Stimulated activated CD4-positive, alpha-beta T cell treated with anti-CD3 and anti-CD28 coated beads, Interleukin-12 subunit alpha, Interleukin-12 subunit beta, amount 100 ng/mL, for 24 hours (primary cell): ENCODE measurements at places on chromosomes 1 and 21.

DNA sequence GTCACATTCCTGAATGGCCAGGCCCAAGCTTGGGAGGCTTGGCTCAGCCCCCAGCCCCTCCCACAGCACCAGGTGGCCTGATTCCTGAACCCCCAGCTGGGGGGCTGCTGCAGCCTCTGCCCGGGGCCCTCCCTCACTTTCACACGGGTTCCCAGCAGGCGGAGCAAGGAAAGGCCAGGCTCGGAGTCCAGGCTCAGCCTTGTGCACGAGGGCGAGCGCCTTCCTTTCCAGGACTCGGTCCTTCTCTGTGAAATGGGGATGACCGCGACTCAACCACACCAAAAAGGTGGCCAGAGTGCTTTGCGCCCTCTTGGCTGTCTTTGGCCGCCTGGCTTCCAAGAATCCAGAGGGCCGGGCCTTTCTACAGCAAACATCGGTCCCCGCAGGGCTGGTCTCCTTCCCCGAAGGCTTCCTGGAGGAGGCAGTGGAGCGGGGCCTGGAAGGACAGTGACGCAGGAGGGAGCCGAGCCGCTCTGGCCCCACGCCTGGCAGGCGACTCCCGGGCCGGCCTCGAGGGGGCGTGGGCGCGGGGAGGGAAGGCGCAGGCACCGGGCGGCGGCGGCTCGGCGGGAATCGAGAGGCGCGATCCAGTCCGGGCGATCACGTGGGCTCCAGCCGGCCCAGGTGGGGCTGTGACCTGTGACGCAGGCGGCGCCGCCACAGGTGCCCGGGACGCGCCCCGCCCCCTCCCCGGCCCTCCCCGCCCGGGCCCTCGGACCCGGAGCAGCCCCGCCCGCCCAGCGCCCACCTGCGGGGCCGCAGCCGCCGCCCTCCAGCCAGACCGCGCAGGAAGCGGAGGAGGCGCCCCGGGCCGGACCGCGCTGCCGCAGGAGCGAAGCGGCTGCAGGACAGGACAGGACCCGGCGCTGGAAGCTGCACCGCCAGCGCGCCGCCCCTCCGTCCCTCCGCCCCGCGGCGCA lies at the start of gene ARHGEF16:
ARHGEF16 (plus strand) TSS at position 775 of the 920 bp plus-strand sequence. CDS start 8,420 bp downstream, outside the sequence.
- DNase-seq: no peak

DNA sequence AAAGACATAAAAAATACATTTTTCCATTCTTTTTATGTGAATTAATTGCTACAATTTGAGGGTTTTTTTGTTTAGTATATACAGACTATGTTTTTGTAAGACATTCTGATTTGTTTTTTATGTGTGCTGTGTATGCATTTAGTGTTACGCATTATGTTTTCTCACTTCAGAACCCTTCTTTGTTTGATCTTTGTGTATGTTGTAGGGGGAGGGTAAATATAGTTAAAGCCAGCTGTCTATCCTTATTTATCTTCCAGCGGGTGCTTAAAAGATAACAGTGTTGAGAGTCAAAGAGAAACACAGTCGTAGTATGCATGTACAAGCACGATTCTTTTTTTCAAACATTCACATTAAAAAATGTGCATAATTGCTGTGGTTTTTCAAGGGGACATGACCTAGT lies 97.5 kb upstream of the KIAA1614 start:
- DNase-seq: no peak

DNA sequence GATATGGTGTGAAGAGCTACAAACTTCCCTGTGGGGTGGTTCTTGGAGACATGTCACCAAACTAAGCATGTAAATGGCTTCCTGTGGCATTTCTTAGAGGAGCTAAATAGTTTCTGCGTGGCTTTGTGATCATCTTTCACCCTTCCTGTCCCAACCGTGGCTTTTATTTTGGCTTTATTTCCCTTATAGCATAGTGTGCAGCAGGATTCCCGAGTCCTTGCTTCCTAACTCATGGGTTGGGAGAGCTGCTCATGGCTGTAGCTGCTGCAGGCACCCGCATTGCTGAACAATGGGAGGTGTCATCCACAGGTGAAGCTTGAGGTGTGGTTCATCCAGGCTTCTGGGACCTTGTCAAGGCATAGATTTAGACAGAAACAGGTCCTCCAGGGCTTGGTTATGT lies 192.0 kb downstream of the SDCCAG8 start:
- DNase-seq: no peak

DNA sequence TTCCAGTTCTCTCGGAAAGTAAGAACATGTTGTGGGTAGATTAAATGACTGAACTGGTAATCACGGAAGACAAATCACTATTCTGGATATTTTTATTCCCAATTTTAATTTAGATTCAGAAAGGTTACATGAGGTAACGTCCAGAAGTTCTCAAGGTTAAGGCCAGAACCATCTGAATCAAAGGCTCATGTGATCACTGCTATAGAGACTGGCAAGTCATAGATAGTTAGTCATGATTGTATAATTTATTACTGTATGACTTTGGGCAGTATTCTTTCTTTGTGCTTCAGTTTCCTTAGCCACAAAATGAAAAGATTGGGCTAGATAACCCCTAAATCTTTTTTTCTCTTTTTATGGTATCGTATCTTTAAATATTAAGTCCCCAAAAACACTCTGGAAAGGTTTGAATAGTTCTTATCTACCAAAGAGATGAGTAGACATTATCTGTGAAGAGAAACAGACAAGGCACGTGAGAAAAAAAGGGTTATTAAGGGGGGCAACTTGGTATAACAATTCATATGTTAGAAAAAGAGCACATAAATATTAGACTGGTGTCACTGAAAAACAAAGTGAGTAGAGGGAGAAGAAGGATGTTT lies 241.0 kb downstream of the PTPRC start:
- DNase-seq: no peak

GRCh38 chr1:230809256-230809990 lies 58.9 kb downstream of the C1orf198 start:
- DNase-seq: no peak

DNA sequence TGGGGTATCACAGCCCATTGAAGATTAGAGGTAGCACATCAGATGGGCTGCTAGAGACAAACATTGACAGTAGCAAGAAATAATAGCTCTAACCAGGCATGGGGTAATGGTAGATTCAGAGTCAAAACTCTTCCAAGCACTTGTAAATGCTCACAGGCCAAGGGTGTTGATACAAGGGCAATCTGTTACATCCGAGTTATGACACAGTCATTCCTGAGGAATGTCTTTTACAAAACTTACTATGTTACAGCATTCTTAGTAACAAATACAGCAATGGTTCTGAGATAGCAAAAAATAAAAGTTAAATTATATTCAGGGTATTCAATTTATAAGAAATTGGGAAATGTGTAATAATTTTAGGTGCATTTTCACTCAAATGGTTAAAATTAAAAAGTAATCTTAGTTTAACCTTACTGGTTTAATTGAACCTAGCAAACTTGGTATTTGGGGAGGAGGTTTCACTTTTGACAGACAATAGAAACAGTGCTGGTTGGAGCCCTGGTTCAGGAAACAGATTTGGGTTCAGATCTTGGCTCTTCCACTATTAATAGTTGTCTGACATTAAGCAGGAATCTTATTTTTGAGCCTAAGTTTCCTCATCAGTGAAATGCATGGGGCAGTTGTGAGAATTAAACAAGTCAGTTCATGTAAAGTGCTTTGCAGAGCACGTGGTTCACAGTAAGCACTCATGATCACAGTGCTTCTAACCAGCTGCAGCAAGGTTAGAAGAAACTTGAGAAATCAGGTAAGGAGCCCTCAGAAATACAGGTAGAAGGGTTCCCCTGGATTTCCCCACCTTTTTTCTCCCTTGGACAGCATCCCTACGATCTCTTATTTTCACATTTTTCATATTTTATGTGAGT lies 4.4 kb downstream of the ST3GAL3 start:
- DNase-seq: no peak

DNA sequence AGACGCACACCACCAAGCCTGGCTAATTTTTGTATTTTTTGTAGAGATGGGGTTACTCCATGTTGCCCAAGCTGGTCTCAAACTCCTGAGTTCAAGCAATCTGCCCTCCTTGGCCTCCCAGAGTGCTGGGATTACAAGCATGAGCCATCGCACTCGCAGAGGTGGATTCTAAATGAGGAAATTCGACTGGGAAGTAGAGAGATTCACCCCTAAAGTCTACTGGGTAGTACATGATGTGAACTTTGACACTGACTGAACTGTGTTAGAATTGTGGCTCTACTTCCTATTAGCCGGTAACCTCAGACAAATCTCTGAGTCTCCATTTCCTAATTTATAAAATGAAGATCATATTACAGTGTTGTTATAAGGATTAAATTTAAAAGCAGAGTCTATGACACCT lies 276.0 kb upstream of the NR5A2 start:
- no peak for DNase-seq

DNA sequence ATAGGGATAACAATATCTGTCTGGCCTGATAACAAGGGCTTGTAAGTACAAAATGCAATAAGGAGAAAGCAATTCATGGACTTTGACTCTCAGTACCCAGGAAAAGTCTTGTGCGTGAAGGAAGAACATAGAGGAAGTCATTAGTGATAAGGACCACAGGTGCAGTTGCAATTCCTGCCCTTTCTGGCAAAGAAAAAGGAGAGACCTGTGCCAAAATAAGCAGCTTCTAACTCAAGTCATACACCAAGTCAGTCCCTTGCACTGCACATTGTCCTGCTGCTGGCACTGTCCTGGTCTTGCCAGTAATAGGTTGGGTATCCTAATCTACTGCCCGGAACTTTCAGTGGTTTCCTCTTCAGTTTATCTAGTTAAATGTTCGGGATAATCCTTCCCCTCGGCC lies 14.8 kb upstream of the SOD1 start:
- DNase-seq: no peak

DNA sequence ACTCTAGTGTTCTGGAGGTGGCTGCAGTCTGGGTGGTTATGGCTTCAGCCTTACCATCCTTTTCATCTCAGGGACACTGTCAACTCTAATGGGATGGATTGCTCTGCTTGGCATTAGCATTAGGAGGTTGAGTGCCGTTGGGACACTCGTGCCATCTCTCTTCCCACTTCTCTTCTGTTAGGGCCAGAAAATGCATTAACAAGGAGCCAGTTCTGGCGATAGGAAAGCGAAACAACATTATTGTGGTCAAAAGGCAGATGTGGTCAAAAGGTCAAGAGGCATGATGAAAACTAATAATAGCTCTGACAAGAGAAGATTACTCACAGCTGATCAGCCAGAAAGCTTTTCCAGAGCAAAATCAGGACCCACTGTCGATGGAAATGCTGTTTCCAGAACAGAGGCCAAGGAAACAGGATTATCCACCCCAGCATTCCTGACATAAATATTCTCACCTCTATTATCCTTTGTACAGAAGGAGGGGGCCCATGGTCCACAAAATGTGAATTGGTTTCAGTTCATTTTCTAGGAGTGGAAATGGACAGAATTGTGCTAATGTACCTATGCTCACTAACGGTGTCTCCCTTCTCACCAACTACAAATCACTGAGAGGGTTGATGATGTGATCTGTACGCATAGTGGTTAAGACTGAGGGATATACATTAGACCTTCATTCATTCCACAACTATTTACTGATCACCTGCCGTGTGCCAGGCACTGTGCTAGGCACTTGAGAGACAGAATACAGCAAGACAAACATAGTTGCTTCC lies 72.0 kb downstream of the ST6GALNAC5 start:
- no peak for DNase-seq

DNA sequence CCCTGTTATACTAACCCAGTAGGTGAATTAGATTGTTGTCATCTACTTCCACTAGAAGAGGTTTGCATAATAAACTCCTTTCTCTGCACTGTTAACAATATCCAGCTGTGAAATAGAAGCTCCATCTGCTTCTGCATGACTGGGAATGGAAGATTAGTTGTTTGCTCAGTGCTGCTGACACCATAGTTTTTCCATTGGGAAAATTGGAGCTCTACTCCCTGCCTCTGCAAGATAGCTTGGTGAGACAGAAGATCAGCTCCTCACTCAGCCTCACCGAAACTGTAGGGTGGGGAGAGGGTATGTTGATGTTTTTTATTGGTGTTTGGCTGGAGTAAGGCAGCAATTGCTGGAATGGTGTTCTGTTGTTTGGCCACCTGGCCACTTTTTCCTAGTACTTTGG lies 331.6 kb upstream of the ADAMTS5 start:
- no peak for DNase-seq

- no peak for DNase-seq
Measured at GRCh38 chr1:56432166-56432971, 147.0 kb downstream of the PLPP3 start.

DNA sequence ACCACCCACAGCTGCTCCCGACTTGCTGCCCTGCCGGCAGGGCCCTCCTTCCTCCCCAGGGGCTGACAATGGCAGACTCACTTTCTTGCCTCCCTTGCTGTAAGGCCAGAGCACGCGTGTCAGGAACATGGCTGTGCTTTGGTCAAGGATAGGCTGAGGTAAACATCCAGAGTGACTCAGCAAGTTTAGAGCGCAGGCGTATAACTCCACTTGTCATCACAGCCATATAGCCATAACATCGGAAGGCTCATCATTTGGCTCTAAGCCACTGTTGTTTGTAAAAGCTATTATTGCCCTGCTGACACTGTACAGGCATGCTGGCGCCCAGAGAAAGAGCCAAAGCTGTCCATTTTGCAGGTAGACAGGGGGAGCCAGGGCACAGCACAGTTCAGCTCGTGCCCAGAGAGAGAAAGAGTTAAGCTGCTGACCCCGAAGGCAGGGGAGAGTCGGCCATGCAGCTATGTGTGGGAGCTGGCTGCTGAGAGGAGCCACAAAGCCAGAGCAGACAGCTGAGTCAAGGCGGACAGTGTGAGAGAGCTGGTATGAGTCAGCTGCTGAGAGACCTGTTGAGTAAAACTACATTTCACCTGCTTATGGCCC lies 60.6 kb downstream of the GNG4 start:
- DNase-seq: no peak

- no peak for DNase-seq
Measured at GRCh38 chr21:16363518-16363917, 633.7 kb downstream of the USP25 start.

GRCh38 chr1:115198938-115199337 lies 109.6 kb upstream of the TSPAN2 start:
- DNase-seq: no peak

GRCh38 chr1:118954301-118954905 lies 33.7 kb downstream of the TBX15 start:
- no peak for DNase-seq

- no peak for DNase-seq
Measured at GRCh38 chr1:226846786-226847185, 23.6 kb upstream of the PSEN2 start.
